Stimulated activated memory B cell treated with anti-CD40 and anti-IgM and Interleukin-4, amounts not matched to agents 10 μg/mL and 1 μg/mL and 100 μg/mL, for 72 hours (primary cell): ENCODE measurements at places on chromosomes 16 and 17.

- ATAC-seq: no peak
These were observed 5.8 kb downstream of the P2RX5 start for GRCh38 chr17:3690094-3690715.

DNA sequence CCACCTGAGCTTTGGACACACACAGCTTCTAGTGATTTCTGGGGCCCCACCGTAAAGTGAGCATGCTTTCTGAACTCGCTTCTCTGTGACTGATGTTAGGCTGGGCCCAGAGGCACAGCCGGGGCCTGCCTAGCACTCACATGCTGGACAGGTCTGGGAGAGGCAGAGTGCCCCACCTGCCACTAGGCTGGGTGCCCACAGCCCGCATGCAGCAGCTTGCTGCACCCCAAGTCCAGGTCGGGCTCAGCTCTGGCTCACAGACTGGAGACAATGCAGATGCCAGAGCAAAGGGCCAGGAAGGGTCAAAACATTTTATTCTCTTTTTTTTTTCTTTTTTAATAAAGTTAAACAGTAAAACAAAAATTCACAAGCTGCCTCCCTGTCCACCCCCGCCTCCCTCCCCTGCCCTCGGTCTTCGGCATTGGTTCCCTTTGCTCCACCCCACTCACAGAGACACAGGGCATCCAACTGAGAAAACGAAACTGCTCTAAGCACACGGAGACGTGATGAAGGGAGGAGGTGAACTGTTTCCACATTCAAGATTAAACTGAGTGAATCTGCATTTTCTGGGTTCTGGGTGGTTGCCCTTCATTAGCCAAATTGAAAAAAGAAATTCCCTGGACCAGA is 9.7 kb downstream of the CNP start:
- ATAC-seq: peak; percentile 68

DNA sequence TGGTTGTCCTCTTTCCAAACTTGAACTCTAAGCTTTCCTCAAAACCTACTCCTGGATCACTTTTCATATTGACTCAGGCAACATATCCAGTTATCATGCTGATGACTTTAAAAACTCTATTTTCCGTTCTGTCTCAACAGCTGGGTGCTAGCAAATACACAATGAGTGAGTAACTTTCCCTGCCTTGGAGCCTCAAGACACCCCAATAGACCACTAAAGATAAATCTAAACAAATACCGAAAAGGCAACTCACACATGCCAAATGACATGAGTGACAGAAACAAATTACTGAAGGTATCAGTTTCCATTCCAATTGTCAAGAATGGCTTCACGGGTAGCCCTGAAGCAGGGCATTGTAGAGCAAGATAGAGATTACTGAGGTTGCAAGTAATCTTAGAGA is 15.7 kb upstream of the TMEM101 start:
- no peak for ATAC-seq

DNA sequence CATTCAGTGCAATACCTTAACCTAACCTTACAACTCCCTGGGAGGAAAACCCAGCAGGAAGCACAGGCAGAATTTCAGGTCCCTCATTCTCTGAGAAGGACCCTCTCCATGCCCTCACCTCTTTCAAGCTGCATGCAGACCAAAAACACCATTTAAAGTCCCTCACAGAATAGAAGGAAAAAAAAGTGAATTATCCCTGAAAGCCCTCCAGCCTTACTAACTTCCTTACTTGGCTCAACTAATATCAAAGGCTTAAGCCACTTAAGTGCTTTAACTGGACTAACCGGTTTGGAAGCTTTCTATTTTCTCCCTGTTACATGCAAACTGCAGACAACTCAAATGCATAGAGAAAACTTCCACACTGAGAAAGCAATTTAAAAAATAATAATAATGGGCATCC is 60.5 kb downstream of the ADAMTS18 start:
- no peak for ATAC-seq

- ATAC-seq: no peak
These were observed 3.6 kb upstream of the PHF12 start for GRCh38 chr17:28954886-28955285.

DNA sequence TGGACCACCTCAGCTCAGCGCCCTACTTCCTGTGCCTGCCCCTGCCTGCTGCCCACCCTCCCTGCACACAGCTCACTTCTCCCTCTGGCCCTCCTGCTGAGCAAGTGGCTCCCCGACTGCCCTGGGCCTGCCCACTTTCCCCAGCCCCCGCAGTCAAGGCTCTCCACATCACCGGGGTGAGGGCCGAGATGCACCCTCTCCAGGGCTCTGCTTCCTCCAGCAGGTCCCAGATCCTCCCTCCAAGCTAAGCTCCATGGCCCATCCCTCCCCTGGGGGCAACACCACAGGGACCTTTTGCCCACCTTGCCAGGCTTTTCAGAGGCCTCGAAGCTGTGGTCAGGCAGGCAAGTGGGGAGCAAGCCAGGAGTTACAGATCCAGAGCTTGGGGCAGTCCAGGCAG is 820.2 kb downstream of the KCNJ18 start:
- ATAC-seq: no peak

- no peak for ATAC-seq
These were observed 6.4 kb downstream of the STAT5A start for GRCh38 chr17:42294469-42295398.

DNA sequence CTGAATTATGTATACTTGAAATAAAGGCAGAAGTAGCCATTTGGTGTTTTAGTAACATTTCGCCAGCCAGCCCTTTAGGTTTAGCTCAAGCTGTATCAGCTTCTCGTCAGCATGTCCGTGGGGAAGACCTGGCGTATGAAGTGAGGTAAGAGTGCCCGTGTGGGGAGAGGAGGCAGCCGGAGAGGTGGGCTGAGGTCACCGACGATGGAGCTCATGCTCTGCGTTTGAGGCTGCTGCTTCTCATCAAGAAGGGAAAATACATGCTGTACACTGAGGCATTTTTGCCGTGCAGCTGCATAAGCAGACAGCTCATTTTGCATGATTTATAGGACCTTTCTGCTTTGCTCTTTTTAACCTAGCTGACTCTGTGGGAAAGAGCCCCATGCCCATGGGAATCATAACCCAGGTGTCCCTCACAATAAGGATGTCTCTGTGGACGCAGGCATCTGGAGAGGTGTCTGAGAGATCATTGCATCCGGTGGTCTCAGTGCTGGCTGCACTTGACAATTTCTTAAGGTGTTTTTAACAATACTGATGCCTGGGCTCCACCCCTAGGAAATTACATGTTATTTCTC is 179.1 kb downstream of the ABCC12 start:
- no peak for ATAC-seq

- ATAC-seq: peak; percentile 12
These were observed 160.3 kb downstream of the PCTP start for GRCh38 chr17:55911186-55911585.

DNA sequence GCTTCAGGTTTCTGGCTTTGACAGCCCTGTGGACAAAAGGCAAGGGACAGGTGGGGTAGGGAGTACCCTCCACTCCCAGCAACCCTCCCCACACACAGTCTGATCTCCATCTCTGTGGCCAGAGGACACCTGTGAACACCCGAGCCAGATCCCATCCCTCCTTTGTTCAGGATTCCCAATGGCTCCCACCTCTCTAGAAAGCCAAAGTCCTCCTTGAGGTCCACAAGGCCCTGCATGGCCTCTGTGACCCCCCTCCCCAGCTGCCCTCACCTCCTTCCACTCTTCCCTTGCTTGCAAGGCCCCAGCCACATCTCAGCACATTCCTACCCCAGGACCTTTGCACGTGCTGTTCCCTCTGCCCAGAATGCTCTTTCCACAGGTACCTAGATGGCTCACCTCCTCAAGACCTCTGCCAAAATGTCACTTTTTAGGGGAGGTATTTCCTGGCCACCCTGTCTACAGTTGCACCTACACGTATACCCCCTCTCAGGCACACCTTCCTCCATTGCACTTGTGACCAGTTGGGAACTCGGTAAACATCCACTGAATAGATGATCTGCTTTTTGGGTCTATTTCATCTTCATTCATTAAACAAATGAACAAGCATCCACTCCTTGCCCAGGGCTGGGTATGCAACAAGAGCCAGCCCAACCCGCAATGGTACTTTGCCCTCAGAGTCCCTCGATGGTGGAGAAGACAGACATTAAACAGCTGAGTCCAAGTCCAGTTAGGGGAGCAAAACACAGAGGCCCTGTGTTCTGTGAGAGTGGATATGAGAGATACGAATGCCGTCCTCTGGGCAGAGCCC is 107.0 kb downstream of the CRLF3 start:
- no peak for ATAC-seq

DNA sequence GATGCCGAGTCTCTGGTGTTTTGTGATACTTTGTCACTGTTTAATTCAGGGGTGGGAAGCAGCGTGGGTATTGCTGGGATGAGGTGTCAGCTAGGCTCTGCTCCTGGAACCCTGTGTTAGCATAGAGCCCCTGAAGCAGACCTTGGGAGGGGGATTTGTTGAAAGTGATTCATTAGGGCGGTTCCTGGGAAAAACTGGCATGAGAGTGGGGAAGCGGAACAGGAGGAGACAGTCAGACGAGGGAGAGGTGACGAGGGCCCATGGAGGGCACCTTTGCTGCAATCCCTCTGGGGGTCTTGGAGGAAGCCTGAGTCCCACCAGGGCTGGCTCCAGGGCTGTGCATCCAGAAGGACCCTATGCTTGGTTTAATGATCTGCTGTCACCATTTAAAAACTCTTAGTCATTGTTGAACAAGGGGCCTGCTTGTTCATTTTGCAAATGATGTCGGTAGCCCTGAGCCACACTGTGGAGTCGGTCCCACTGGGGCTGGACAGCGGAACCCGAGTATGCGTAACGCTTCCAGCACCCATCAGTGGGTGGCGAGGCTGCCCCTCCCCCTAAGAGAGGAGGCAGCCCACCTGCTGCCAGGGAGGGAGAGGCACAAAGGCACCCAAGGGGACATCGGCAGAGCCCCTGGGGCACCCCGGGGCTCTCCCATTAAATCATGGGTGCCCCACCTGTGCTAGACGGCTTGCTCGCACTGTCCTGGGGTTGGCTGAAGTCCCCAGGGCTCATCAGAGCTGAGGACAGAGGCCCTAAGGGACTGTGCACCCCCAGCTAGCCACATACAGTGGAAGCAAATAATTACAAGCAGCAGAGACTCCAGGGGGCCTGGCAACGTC is 35.4 kb downstream of the WFDC1 start:
- ATAC-seq: no peak

DNA sequence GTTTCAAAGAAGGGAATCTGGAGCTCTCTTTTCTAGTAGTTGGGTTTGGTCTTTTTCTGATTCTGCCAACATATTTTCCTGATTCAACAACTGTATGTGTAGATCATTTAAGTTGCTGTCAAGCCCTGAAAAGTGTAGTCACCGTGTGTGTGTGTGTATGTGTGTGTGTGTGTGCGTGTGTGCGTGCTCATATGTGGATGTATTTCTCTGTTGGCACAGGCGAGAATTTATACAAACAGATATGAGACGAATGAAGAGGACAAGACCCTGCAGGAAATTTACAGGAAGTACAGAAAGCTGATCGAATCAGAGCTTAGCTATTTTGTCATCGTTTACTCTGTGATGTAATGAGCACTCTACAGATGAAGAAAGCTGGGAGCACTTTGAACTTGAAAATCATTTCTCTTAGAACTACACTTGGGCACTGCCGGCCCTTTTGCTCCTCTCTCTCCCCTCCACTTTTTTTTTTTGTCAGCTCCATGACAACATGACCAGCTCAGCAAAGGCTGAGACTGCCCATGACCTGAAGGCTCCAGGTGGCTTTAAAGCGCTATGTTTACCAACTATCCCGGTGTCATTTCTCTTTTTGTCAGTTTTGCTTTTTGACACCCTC is 11.2 kb downstream of the FBXO39 start:
- ATAC-seq: no peak

DNA sequence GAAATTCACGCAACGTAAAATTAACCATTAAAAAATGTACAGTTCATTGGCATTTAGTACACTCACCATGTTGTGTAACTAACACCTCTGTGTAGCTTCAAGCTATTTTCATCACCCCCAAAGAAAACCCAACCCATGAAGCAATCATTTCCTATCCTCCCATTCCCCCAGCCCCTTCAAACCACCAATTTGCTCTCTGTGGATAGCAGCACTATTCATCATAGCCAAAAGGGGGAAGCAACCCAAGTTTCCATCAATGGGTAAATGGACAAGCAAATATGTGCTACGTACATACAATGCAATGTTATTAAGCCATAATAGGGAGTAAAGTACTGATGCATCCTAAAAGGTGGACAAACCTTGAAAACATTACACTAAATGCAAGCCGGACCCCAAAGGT is 10.9 kb upstream of the KRT222 start:
- ATAC-seq: no peak

GRCh38 chr16:9360075-9360474 is 268.6 kb downstream of the HAPSTR1 start:
- ATAC-seq: no peak

- no peak for ATAC-seq
These were observed 331.5 kb downstream of the CBLN1 start for GRCh38 chr16:48950184-48950583.

DNA sequence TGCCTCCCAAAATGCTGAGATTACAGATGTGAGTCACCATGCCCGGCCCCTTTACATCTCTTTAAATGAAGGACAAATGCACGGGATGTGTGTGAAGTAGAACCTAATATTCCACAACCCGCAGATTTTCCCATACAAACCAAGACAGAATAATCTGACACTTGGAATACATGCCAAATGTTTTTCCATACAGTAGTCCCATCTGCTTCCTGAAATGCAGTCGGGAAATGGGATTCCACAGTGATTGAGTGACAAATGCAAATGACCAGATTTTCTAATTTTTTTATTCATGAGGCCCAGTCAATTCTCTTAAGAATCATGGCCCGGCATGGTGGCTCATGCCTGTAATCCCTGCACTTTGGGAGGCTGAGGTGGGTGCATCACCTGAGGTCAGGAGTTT is 6.8 kb upstream of the ZNF200 start:
- no peak for ATAC-seq

DNA sequence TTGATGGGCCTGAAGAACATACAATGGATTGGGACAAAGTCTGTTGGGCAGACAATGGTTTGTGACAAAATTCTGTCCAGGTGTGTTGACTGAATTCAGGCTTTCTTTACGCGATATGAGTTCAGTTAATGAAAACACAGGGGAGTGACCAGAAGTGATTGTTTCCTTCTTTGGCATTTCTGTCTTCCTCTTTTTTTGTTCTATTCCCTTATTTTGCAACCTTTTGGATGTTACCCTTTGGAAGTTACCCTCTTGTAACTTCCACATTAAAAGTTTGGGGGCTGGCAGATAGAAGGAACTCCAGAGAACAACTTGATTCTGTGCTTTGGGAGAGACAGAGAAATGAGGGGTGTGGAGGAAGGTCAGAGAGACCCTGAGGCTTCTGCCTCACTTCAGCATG is 126.7 kb downstream of the PITPNC1 start:
- ATAC-seq: no peak

GRCh38 chr16:12395268-12395667 is 408.4 kb downstream of the CPPED1 start:
- no peak for ATAC-seq
